CD4-positive, alpha-beta T cell treated with Interleukin-4 for 4 hours (primary cell): ENCODE measurements at places on chromosomes 2 and 18.

DNA sequence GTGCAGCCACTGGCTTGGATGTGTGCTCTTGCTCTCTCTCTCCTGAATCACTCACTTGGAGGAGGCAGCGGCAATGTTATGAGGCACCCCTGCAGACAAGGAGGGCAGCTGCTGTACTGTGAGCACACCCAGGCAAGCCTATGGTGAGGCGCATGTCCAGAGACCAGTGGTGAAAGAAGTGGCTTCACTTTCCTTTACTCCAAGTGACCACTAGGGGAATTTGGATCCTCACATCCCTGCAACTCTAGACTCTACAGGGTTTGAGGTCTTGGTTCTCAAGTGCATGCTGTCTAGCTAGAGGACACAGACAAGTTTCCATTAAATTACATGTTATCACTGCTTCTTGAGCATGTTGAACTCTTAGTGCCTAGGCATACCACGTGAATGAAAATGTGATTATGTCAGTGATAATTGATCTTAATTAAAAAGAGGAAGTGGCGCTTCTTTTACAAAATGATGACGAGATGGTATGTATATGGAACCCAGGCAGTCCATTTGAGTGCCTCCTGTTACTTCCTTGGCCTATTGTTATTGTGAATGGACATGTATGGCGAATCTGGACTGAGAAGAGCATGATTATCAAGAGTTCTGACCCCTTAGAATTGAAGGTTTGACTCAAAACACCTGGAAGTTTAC is 181.0 kb upstream of the CDH2 start:
- no peak for DNase-seq

DNA sequence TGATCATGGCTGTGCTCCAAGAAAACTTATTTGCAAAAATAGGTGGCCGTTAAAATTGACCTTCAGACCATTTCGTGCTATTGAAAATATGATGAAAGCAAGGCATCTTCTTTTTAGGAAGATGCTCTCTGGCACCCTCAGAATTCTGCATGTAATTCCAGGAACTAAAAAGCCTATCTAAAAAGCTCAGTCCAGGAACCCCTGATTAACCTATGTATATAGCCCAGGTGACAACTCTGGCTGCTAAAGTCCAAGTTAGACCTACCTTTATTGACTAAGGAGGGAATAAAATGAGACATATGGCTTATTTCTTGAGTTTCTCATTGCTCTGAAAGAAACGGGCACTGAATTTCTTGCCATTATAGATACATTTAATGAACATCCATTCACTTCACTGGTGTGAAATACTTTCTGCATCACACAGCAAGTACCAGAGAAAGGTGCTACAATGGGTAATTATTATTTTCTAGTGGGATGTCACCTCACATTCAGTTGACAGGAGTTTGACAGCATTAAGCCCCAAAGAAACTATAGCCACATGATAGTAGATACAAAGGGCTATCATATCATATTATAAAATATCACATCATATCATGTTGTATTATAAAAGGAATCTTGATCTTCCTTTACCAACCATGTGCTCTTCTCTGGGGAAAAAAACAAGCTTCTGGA is 83.8 kb downstream of the EPHA4 start:
- DNase-seq = no peak

- DNase-seq = no peak
These were observed 296.3 kb downstream of the DSC3 start for GRCh38 chr18:30746224-30746623.

DNA sequence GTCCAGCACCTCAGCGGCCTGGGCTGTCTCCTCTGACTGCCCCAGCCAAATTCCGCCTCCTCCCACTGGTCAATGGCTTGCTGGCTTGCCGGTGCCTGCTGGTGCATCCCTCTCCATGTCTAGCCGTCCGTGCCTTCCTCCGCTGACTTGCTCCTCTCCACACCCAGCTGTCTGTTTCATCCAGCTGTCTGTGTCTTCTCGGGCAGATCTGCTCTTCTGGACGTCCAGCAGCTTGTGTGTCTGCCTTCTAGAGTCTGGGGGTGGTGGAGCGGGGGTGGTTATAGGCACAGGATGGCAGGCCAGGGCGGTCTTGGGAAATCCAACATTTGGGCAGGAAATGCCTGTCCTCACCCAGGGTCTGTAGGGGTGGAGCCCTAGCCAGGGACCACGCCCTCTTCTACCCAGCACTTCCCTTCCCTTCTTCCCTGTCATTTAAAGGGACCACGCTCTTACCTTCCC is 369.2 kb downstream of the GALNT13 start:
- no peak for DNase-seq
